ENCODE measurements at places on chromosomes 12 and 14.

DNA sequence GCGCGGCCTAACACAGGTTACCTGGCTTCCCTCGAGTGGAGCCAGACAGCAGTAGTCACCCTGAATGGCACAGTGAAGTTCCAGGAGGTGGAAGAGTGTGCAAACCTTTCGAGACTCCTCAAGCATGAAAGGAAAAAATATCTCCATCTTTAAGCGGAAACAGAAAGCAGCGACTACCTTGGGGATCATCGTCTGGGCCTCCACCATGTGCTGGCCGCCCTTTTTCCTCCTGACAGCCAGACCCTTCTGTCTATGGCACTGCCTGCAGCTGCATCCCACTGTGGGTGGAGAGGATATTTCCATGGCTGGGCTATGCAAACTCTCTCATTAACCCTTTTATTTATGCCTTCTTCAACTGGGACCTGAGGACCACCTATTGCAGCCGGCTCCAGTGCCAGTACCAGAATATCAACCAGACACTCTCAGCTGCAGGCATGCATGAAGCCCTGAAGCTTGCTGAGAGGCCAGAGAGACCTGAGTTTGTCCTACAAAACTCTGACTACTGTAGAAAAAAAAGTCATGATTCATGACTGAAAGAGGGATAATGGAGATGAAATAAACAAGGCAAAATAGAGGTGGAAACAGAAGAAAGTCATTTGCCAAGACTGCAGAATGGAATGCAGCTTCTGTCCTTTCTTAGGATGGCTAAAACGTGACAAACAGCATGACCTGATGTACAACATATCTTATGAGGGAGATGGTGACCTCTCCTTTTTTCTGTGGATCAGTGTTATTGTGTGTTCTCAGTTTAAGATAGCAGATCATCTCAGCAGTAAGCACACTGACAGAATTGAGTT is 2.4 kb upstream of the HEBP1 start:
- no peak for DNase-seq

DNA sequence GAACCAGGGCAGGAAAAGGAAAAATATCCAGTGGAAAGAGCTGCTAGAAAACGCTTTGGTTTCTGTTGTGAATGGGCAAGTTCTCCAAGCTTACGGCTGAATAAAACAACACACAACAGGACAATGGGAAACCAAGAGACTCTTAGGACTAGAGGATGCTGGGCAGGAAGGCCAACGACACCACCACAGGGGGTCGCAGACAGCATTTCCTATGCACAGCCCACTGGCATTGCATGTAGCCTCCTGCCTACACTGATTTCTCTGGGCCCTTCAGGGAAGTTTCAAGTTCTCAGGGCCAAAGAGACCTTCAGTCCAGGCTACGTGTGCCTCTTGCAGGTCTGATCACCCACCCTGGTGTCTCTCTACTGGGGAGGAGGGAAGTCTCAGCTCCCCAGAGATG is 108.0 kb downstream of the RIMBP2 start:
- DNase-seq, result no peak

DNA sequence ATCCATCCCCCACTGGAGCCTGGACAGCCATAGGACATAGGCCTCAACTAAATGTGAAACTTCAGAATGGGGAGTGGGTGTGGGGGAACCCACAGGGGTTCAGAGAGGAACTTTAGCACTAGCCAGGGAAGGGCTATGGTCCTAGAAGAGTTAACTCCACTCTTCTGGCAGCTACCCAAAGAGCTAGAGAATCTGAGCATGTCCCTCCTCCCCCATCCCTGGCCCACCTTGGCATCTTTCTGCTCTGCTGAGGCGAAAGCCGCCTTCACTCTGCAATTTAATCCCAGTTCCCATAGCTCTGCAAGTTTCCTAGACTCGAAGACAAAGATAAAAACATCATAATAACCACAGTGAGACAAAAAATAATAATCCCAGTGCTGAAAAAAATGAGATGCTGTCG is 214.7 kb upstream of the RTL1 start:
- DNase-seq, result no peak

GRCh38 chr12:55965941-55966407 is at the start of gene PMEL:
Gene PMEL (minus strand): TSS chr12:55966042. CDS start chr12:55966011, 31 bp downstream.
- no peak for DNase-seq

DNA sequence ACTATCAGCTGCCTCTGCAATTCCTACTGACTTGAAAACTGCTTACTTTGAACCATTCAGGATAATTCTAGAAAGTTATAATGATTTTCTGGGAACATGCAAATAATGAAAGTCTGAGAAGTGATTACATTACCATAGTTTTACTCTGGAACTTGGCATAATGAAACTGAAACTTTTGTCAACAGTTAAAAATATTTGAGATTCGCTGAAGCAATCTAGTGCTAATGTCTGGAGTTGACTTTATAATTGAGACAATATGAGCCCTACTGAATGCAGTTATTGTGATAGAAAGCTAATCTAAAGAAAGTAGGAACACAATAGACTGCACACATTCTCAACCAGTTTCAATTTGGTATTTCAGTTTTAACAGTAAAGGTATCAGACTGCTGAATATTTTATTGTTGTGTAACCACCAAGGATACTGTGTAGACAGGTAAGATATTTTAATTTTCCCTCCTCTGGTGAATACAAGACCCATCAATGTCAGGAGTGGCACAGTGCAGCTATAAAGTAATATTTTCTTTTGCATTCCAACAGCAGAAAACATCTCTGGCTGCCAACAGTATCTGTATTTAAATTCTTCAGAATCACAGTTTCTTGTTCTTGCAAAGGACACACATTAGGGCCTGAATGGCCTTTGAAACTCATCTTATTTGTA is 483.5 kb downstream of the ATP23 start:
- no peak for DNase-seq

- no peak for DNase-seq
These were observed 18.9 kb downstream of the ABCB9 start for GRCh38 chr12:122947352-122947792.

DNA sequence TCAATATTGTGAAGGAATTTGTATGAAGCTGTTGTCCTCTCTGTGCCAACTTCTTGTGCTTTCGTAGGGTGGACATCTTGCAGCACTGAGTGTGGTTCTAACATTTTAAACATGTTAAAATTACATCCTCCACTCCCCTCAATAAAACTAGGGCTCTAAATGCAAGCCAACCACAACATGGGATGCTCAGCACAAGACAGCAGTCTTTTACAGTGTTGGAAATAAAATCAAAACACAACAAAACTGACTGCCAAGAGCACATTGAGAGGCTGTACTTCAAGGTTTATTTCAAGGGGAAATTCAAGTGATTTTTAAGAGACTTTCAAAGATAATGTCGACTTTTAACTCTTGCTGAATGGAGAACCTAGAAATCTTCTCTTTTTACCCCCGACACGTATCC is 396.9 kb downstream of the TMTC2 start:
- DNase-seq, result no peak

DNA sequence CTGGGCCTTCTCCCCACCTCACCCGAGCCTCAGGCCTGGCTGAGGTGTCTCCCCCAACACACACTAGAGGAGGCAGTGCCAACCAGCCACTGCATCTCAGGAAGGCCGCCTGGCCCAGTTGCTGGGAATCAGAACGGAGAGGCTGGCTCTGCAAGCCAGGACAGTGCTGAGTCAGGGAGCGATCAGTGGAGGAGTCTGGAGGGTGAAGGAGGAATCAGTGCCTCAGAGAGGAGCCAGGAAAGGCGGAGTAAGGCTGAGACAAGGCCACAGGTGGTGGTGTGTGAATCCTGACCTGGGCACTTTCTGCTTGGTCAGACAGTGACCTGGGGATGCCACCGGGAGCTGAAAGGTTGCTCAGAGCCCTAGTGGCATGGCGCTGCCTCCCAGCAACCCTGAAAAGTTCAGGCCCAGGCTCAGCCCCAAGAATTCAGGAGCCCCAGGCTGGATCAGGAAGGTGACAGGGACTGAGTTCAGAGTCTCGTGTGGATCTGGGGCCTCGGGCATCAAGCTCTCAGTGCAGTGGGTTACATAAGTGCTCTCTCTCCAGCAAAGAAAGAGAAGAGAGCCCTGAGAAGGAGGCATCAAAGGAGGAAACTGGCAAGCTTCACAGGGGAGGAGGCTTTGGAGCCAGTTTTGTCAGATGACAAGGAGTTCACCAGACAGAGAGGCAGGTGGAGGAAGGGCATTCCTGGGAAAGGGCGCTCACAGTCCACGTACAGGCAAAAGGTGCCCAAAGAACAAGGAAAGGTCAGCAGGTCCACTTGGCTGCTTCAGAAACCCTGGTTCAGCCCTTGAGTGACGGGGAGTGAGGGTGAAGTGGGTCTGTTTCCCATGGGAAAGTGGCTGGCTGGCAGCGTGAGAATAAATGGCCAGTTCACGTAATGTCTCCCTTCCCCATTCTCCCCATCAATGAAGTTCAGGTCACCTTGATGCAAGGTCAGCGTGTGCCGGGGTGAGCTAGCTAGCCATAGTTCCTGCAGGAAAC is 87.8 kb downstream of the ZFP36L1 start:
- DNase-seq, result no peak

- DNase-seq, result no peak
These were observed 268.8 kb downstream of the ADAMTS20 start for GRCh38 chr12:43283206-43283605.

DNA sequence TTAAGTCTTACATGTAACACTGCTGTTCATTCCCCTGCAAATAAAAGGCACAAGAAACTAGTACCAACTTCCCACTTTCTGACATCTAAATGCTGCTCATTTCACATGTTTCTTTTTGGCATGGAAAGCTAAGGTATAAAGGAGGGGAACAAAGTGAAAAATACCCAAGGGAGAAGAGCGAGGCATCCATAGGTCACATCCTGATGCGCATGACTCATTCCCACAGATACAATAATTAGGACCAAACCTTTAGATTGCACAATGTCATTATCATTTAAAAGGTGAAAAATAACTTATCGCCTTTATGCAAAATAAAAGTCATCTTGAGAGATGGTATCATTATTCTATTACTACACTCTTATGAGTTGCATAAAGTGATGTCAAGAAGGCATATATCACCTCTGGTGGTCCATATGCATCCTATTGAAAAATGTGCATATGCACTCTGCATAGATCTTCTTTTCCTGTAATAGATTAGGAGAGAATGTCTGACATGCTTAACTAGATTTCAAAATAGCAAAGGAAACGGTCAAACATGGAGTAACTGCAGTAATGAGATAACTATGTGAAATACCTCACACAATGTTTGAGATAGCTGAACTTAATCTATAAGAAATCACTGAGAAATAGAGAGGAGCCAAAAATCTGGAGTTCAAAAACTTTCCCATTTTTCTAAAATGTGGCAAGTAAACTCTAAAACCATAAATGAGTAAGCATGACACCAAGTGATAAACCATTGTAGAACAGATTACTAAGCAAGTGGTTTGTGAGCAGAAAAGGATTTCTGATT is 382.5 kb upstream of the TMTC1 start:
- no peak for DNase-seq

DNA sequence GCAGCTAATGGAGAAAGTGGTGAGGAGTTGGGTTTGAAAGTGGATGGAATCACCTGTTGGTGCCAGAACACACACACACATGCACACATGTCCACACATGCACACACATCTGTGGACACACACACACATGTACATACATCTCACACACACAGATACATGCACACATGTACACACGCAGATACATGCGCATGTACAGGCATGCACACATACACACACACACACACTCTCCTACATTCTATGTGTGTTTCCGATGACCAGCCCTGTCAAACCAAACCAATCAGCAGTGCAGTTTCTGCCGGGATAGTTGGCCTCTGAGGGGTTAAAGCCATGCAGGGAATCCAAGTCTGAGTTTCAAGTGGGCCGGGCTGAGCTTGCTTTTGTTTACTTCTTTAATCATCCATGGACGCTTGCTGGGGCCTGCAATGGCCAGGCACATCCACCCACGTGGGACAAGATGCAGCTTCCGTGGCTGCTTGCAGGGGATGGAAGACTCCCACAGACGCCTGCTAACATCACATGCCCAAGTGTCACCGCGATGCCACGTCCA is 52.5 kb downstream of the GALNT9 start:
- no peak for DNase-seq

- peak; percentile 40 for DNase-seq
These were observed 1.3 kb downstream of the ZC3H10 start for GRCh38 chr12:56119361-56119796.

DNA sequence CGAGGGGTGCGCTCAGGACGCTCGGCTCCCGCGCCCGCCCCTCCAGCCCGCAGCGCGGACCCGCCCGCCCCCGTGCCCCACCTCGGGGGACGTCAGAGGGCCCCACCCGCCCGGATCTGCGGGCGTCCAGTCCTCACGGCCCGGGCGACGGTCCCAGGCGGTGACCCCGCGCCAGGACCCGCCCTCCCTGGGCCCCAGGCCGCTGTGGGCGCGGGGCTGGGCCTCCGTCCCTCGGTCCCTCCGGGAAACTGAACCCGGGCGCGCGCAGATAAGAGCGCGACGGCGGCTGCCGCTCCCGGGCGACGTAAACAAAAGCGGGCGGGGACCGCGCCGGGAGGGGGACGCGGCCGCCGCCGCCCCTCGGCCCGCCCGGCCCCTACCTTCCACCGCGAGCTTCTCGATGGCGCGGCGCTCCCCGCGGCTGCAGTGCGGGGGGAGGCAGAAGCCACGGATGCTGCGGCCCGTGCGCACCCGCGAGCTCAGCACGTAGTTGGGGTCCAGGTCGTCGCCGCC is 1.1 kb downstream of the CKB start:
- no peak for DNase-seq

DNA sequence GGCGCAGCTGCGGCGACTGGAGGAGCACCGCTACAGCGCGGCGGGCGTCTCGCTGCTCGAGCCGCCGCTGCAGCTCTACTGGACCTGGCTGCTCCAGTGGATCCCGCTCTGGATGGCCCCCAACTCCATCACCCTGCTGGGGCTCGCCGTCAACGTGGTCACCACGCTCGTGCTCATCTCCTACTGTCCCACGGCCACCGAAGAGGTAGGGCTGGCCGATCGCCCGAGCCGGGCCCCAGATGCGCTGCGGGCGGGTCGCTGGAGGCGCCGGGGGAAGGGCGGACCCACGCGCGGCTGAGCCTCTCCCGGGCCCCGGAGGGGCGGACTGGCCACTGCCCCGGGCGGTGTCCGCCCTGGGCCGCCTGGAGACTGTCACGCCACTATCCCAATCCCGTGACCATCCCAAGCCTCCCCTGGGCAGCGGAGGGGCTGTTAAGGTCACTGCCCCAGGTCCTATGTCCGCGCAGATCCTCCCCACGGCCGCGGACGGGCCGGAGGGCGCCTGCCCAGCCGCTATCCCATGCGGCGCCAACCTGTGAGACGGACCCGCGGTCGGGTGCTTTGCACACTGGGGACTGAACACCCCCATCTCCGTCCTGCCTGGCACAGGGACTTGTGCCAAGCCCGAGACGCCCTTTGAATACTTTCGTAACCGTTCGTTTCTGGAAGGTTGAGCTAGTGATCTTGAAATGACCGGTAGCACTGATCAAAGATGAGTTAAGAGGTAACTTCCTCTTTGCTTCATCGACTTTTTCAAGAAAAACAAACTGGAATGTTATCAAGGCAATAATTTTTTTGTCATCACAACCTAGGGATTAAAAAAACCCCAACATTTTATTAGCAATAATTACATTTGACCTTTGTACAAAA is 725 bp downstream of the CHPT1 start:
- DNase-seq, result peak; percentile 17

DNA sequence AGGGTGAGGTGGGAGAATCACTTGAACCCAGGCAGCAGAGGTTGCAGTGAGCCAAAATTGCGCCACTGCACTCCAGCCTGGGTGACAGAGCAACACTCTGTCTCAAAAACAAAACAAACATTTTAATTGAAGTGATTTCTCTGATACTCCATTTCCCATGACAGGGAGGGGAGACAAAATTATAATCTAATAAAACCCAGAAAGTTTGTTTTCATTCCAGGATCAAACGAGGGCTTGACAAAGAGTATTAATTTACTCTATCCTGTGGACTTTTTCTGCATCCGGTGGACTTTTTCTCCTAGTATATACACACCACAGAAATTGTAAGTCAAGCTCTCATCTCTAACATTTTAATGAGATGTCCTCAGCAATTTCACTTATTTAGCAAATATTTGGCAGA is 14.5 kb upstream of the AP4S1 start:
- DNase-seq, result no peak
